ENCODE measurements at places on chromosomes 3 and 15. TPM values are rescaled to one million over a fixed set of nuclear protein-coding genes. Genes with fewer than 3 reads are reported as not detected.

Gene SKOR1
- total RNA-seq, result 0.57 TPM

Gene SAMMSON
- not detected for total RNA-seq

DNA sequence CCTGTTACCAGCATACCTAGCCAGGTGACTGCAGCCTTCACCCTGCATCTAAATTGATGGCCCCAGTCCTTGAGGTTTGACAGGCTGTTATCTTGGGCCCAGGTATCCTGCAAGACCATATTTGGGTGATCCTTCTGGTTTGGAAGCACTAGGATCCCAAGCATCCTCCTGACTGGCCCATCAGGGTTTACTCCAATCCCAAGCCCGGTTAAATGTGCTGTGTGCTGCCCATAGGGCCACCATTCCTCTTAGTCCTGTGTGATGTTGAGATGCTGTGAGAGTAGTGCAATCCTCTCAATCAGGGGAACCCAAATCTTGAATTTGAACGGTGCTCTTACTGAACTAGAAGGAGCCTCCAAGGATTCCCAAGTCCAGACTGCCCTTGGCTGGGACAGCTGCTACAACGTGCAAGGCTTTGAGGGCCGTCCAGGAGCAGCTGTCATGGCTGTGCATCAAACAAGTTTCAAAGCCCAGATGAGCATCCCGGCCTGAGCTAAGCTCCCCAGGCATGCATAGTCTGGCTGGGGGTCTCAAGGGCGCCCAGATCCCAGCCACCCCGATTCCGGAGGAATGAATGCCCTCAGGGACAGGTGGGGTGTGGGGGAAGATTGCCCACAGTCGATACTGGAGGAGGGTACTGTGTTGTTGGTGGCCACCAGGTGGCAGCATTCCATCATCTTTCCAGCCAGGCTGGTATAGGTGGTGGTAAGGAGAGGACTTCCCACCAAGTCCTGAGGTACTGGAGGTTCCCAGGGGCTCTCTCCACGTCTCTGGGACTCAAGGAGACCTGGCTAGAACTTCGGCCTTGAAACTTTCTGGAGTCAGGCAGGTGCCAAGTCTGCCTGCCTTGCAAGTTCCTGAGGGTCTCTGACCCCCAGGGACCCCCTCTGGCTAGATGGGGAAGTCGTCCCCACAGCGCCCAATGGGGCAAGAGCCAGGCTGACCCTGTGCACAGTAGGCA, 32.6 kb downstream of the RBM5 start:
- H3K27me3 ChIP-seq, result no peaks in the 10 kb centered on the region
- peaks cover 47% of the 10 kb centered on the region for H3K36me3 ChIP-seq

Gene PEX11A
- 0.92 TPM for total RNA-seq

DNA sequence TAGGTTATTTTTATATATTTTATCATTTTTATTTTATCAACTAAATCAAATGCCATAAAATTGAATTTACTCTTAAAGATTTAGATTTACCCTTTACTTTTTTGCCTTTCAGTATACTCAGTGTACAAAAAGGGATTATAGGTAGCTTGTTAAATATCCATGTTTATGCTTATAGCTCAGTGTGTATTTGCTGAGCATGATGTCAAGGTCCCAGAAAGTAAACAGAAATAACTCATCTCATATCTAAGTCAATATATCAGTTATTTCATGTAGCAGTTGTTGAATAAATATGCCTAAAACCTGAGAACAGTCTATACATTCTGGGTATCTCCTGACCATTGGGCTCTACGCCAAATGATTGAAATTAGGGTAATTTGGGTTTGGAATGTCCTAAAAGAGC, 693.8 kb downstream of the NAALADL2 start:
- H3K27me3 ChIP-seq, result no peaks in the 10 kb centered on the region
- no peaks in the 10 kb centered on the region for H3K36me3 ChIP-seq
- H3K4me1 ChIP-seq, result no peaks in the 10 kb centered on the region
- no peak overlapping the region for H3K4me3 ChIP-seq
- DNase-seq, result no peak

DNA sequence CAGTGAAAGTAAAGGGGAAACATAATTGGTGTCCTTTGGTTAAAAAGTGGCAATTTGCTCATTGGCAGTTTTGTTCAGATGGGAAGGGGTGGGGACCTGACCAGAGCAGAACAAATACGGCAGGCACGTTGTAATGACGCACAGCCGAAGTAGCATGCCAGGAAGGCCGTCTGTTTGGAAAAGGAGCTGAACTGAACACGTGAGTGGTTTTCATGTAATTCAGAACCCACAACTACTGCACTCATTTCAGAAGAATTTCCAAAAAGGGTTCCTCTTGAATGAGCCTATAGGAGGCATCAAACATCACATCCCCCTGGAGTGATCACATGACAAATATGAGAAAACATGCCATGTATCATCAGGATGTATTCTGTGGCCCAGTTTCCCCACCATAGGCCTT, 42.9 kb upstream of the LMCD1 start:
- no peak overlapping the region for H3K4me3 ChIP-seq
- DNase-seq, result no peak
- H3K4me1 ChIP-seq, result no peaks in the 10 kb centered on the region
- H3K36me3 ChIP-seq, result no peaks in the 10 kb centered on the region
- no peaks in the 10 kb centered on the region for H3K27me3 ChIP-seq
- H3K27ac ChIP-seq, result no peak overlapping the region

DNA sequence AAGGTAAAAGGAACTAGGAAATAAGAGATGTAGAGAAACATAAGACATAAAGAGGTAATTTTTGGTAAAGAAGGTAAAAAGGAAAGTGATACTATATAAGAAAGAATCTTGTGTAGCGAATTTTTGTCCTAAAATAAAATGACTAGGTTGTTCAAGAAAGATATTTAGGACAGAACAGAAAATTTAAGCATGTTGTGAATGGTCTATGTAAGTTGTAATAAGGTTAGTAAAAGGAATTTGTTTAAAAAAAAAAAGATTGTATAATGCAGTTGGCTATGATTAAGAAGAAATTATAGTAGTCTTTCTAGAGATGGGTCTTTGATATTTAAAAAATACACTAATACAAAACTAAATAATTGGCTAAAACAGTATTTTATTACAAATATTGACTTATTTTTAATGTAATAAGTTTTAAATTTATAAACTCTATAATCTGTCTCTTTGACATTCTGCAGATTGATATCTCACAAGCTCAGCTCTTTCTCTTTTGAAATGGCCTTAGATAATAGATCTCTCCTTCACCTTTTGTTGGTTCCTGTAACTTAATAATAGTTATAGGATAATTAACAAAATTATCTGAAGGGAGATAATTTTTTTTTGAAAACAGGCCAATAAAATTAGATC, 3.7 kb upstream of the SLC41A3 start:
- no peak for DNase-seq
- H3K36me3 ChIP-seq, result no peaks in the 10 kb centered on the region
- H3K27me3 ChIP-seq, result no peaks in the 10 kb centered on the region
- no peak overlapping the region for H3K4me3 ChIP-seq
- H3K4me1 ChIP-seq, result peaks cover 16% of the 10 kb centered on the region
- no peak overlapping the region for H3K27ac ChIP-seq

DNA sequence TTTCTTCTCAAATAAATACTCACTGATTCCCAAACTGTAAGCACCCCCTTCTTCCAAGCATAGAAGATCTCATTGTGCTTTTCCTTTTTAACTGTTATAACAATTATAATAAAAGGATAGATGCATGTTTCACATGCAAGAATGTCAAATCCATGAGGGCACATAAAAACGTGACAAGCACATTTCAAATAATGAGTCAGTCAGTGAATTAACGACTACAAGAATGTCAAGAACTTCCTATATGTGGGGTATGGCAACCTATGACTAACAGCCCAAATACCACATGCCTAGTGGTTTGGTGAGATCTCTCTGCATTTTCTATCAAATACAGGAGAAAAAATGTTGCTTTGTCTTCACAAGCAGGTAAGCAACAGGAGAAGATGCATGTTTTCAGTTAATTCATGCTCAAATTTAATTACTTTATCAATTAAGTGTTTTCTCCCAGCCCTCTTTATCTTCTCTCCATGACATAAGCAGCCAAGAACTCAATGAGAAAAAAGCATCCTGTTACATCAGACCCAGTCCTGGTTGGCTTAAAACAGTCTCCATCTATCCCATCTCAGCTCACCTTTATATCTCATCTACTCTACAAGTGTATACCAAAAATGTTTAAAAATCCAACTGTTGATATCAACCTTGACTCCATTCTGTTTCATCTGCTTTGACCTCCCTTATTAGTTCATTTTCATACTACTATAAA, 181.5 kb upstream of the LMCD1 start:
- H3K36me3 ChIP-seq, result no peaks in the 10 kb centered on the region
- H3K27me3 ChIP-seq, result no peaks in the 10 kb centered on the region
- DNase-seq, result no peak
- no peaks in the 10 kb centered on the region for H3K4me1 ChIP-seq

DNA sequence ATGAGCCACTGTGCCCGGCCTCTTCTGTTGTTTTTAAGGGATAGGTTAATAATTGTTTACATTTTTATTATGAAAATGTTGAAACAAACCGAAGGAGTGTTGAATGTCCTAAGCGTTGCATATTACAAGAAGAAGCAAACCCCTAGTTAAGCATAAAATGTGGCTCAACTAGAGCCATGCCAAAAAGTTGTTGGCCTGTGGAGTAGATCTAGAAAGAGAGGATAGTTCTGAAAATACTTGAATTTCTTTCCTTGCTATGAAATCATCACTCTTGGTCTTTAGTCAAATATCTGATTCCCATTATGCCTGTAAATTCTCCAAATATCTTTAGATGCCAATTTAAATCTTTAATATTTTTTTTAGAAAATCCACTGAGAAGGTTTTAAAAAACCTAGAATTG, 12.8 kb downstream of the RBP2 start:
- no peaks in the 10 kb centered on the region for H3K27me3 ChIP-seq
- H3K4me3 ChIP-seq, result no peak overlapping the region
- H3K4me1 ChIP-seq, result no peaks in the 10 kb centered on the region
- H3K36me3 ChIP-seq, result no peaks in the 10 kb centered on the region
- DNase-seq, result no peak
- H3K27ac ChIP-seq, result no peak overlapping the region

Gene AHSG
- not detected for total RNA-seq

DNA sequence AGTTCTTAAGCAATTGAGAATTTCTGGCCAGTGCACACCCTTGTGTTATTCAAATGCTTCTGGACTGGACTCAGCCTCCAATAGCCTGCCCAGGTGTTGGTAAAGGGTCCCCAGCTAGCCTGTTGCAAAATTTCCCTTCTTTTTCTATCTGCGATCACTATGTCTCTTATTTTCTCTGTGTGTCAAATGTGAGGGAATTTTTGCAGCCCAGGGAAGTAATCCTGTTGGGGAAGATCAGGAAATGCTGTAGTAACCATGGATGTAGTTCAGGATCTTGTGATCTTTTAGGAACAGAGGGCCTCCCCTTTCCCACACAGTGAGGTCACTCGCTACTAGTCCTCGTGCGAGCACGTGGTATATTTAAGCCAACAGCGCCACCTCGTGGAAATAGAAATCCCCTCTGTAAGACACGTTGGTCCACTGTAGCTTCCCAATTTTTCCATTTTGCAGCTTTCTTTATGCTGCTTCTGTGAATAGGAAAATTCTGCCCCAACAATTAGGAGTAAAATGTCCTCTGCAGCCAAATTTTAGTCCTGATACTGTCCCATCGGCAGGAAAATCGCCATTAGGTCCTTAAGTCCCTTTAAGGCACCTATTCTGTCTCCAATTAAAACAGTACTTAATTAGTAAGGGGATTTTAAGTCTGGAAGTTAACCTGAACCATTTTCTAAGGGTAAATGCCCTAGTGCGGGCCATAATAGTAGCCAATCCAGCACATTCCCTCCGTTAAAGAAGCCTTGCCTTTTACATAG, 4.0 kb upstream of the SMCO1 start:
- no peak for DNase-seq
- no peaks in the 10 kb centered on the region for H3K4me1 ChIP-seq
- no peaks in the 10 kb centered on the region for H3K27me3 ChIP-seq

Gene SCG5
- 2.4 TPM for total RNA-seq

- no peaks in the 10 kb centered on the region for H3K27me3 ChIP-seq
- peak overlapping the region; percentile 74 for H3K27ac ChIP-seq
- no peak for DNase-seq
- H3K4me1 ChIP-seq, result peaks cover 5% of the 10 kb centered on the region
Measured at GRCh38 chr3:36945333-36945980, 603 bp upstream of the TRANK1 start.

DNA sequence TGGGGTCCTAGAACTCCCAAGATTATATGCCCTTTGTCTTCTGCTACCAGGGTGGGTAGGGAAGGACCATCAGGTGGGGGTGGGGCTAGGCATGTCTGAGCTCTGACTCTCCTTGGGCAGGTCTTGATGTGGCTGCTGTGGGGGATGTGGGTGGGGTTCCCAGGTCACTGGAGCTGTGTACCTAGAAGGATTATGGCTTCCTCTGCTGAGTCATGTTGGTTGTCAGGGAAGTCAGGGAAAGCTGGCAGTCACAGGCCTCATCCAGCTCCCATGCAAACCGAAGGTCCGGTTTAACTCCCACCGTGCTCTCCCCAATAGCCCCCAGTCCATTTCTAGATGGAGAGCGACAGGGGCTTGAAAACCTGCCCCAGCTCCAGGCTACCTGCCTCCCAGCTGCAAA, 35.2 kb downstream of the EID1 start:
- no peak overlapping the region for H3K27ac ChIP-seq
- no peak overlapping the region for H3K4me3 ChIP-seq
- DNase-seq, result no peak
- H3K27me3 ChIP-seq, result no peaks in the 10 kb centered on the region
- no peaks in the 10 kb centered on the region for H3K4me1 ChIP-seq

Gene HAPLN3
- total RNA-seq, result 64.0 TPM

Gene LTF
- not detected for total RNA-seq

GRCh38 chr3:127834771-127835170, 12.5 kb upstream of the MGLL start:
- DNase-seq, result no peak
- H3K27me3 ChIP-seq, result no peaks in the 10 kb centered on the region
- H3K27ac ChIP-seq, result no peak overlapping the region

Gene POPDC2
- total RNA-seq, result 5.5 TPM

GRCh38 chr3:129356756-129357425, 71.5 kb downstream of the EFCAB12 start:
- no peak overlapping the region for H3K27ac ChIP-seq
- H3K27me3 ChIP-seq, result no peaks in the 10 kb centered on the region
- H3K36me3 ChIP-seq, result no peaks in the 10 kb centered on the region
- H3K4me3 ChIP-seq, result no peak overlapping the region
- no peak for DNase-seq

DNA sequence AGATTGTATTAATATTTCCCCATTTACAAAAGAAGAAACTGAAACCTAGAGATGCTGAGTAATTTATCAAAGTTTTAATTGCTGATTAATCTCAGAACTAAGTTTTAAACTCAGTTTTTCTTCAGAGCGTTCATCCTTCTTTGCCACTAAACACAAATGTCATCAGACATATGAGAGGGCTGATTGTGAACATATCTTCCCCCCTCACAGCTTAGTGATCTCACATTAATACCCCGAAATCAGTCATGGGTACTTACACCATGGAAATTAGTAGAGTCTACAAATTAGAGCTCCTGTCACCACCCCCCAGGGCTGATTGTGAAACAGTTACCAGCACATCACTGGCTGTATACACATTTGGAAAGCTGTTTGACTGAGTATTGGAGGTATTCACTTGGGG, 189.3 kb upstream of the SGO1 start:
- no peak overlapping the region for H3K27ac ChIP-seq
- H3K27me3 ChIP-seq, result no peaks in the 10 kb centered on the region
- no peaks in the 10 kb centered on the region for H3K36me3 ChIP-seq

All from naive thymus-derived CD4-positive, alpha-beta T cell (primary cell).